Osteoblast (primary cell): ENCODE measurements at places on chromosomes 3 and 15. TPM values are rescaled to one million over a fixed set of nuclear protein-coding genes. Genes with fewer than 3 reads are reported as not detected.
A peak's percentile ranks its signal among the peaks of the same experiment; 100 is the strongest.

GRCh38 chr3:129603991-129604749 lies 2.3 kb downstream of the PLXND1 start:
- no peak for DNase-seq
- H3K4me3 ChIP-seq, result peak overlapping the region; percentile 79

- peak overlapping the region; percentile 99 for H3K27ac ChIP-seq
- no peaks in the 10 kb centered on the region for H3K36me3 ChIP-seq
- H3K4me3 ChIP-seq, result no peak overlapping the region
- DNase-seq, result no peak
- H3K4me1 ChIP-seq, result peaks cover 66% of the 10 kb centered on the region
Measured at GRCh38 chr15:100723315-100723801, 121.0 kb downstream of the ASB7 start.

GRCh38 chr3:193851941-193852674 lies 259.1 kb downstream of the OPA1 start:
- DNase-seq, result no peak
- H3K36me3 ChIP-seq, result no peaks in the 10 kb centered on the region
- peaks cover 41% of the 10 kb centered on the region for H3K27me3 ChIP-seq
- peak overlapping the region; percentile 23 for H3K4me3 ChIP-seq
- H3K4me1 ChIP-seq, result peaks cover 8% of the 10 kb centered on the region
- H3K27ac ChIP-seq, result no peak overlapping the region

- H3K36me3 ChIP-seq, result no peaks in the 10 kb centered on the region
- H3K27ac ChIP-seq, result peak overlapping the region; percentile 58
- peaks cover 8% of the 10 kb centered on the region for H3K27me3 ChIP-seq
- H3K4me3 ChIP-seq, result peak overlapping the region; percentile 76
Measured at GRCh38 chr3:112086875-112087524, 811 bp downstream of the C3orf52 start.

Gene NUTM1
- total RNA-seq, result under 0.01 TPM in 1 of 2 replicates, not detected in the other

DNA sequence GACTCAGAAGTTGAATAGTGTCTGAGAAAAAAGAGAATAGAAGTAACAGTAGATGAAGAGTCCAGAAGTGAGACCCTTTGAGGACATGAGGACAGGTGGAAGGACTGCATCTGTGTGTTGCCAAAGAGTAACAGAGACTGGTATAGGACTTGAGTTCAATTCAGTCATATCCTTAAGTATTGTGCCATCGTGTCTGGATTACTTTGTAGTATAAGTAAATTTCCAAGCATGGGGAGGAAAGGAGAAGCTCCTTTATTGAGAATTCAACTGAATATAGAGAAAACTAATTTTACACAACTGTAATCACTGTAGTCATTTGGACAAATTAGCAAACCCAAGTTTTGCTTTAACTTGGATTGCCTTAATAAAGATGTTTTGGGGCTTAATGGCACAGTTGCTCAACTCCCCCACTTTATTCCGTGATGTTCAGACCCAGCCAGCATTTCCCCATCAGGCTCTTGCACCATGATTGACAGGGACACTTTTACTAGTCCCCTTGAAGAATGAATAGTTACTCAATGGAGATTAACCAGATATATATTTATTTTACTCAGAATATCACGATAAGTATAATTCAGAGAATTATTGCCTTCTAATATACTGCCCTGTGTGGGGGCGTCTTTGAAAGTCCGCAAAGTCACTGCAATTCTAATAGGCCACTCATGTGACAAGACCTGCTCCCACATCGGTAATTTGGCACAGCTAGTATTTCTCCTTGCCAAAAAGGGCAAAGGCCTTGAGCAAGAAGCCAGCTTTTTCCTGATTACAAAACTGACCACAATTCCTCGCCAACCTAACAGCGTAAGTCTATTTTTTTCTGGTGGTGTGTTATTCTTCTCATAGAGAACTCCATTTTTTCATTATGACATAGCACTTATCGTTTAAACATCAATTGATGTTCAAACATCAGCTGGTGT lies 61.3 kb downstream of the PPARG start:
- H3K27ac ChIP-seq, result no peak overlapping the region
- H3K36me3 ChIP-seq, result no peaks in the 10 kb centered on the region
- H3K4me3 ChIP-seq, result peak overlapping the region; percentile 23
- peaks cover 14% of the 10 kb centered on the region for H3K4me1 ChIP-seq
- H3K27me3 ChIP-seq, result no peaks in the 10 kb centered on the region
